ENCODE measurements at places on chromosomes 1 and 21. TPM values are rescaled to one million over a fixed set of nuclear protein-coding genes. Genes with fewer than 3 reads are reported as not detected.

DNA sequence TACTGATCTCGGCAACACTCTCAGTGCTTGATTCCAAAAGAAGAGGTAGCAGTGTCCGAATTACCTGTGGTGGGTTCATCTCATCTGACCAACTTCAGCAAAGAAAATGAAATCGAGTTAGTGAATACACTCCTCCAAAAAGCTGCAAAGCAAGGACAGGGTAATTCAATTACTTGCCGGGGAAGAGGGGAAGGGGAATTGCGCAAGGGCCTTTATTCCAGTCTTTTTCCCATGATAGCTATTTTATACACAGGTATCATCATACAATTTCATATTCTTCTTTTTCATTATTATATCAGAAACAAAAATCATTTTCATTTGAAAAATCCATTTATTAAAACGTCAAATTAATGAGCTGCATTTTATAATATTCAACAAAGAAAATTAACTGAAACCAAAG is 42.9 kb downstream of the UBR4 start:
- DNase-seq: no peak

Gene PRMT2
- 63.4 TPM for total RNA-seq

DNA sequence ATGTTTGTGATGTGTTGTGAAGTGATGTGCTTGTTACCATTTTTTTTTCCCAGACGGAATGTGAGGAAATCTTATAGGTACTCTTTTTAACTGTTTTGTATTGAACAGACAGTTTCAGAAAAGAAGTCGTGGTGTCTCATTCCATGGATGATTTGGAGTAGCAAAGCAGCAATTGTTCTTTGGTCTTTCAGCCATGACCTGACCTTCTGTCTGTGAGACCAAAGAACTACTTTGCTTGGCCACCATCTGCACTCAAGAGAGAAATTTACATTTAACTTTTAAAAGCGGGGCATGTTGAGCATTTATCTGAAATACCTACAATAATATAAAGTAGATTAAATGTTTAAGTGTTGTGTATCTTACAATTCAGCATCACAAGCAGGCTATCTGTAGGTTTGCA is 90.2 kb downstream of the SDCCAG8 start:
- DNase-seq: no peak

Gene HSD3B2
- 6.1 TPM for total RNA-seq

- no peak for DNase-seq
These were observed 678.6 kb downstream of the PTPRU start for GRCh38 chr1:29914936-29915335.

Measured in type B pancreatic cell (in vitro differentiated cells).